Kidney epithelial cell (primary cell): ENCODE measurements at places on chromosomes 2 and 18. TPM values are rescaled to one million over a fixed set of nuclear protein-coding genes. Genes with fewer than 3 reads are reported as not detected.

C2orf72 gene
- total RNA-seq, result 0.63 and 1.3 TPM in 2 replicates

GRCh38 chr2:186590350-186590758, 498 bp downstream of the ITGAV start:
- DNase-seq, result no peak

DNA sequence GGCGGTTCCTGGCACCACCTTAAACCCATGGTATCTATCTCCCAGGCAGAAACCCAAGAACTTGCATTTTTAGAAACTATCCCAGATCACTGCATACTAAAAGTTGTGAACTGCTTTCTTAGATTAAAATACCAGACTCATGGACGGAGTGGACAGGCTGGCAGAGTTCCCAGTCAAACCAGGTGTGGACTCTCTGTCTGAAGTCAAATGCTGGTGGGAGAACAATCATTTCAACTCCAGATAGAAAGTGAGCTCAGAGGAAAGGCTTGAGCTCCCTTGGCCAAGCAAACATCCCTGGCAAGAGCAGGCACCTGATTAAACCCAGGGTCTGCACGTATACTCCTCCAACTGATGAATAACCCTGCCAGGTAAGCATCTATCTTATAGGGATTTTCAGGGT, 19.5 kb downstream of the NXPH2 start:
- no peak for DNase-seq

DNA sequence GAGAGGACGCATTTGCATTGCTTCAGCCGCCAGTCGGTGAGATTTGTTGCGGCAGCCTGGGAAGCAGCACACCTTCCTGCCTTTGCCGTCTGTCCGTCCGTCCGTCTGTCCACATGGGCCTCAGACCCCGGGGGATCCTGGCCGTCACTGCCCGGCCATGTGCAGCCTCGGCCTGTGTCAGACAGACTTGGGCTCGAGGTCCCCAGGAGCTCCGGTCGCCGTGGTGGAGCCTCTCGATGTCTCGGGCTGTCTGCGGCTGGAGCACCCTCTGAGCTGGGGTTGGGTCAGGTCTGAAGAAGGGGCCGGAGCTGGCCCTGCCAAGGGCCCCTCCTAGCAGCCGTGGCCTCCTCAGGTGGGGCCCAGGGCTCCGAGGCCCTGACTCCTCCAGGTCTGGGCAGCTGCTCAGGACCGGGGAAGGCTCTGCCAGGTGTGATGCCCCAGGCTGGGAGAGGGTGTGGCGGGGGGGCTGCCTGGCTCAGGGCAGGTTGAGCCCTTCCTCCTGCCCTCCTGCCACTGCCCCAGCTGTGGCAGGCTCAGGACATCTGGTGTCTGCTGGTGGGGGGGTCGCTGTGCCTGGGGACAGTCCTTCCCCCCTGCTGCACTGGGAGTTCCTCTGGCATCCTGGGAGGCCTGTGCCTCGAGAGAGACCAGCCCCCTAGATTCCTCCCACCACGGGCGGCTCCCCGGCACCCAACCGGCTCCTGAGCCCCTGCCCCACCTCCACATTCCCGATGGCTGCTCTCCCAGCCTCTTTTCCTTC, 11.8 kb downstream of the NEU4 start:
- no peak for DNase-seq

DNA sequence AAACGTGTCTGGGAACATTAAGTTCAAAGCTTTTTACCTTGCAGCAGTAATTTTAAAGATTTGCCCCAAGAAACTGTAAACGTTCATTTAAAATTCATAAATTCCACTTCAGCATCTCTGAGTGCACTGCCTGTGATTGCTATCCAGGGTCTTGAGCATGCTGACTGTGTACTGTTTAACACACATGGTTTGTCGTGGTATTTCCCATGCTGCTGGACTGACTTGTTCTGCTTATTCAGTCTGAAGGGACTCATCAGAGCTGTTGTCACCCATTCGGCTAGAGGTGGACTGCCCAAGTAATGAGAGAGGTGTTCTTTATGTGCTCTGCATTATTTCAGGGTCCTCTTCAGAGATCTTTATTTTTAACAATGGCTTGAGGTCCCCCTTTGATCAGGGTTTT, 53.1 kb downstream of the RHBDD1 start:
- no peak for DNase-seq
